ENCODE measurements at places on chromosomes 11 and 22.

DNA sequence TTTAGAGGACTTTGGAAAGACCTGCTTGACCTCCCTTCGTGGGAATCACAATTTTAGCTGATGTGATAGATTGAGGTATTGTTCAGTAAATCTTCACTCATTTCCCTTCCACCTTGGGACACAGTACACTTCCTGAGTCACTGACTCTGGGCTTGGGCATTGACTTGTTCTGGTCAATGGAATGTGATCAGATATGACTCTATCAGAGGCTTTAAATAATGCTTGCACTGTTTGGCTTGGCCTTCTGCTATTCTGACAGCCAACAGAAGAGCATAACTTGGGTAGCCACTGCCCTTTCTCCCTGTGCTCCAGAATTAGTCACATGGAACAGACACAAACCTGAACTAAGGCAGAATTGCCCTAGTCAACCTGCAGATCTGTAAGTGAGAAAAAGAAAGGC lies 12.5 kb downstream of the PRR5L start:
- no peak for DNase-seq

DNA sequence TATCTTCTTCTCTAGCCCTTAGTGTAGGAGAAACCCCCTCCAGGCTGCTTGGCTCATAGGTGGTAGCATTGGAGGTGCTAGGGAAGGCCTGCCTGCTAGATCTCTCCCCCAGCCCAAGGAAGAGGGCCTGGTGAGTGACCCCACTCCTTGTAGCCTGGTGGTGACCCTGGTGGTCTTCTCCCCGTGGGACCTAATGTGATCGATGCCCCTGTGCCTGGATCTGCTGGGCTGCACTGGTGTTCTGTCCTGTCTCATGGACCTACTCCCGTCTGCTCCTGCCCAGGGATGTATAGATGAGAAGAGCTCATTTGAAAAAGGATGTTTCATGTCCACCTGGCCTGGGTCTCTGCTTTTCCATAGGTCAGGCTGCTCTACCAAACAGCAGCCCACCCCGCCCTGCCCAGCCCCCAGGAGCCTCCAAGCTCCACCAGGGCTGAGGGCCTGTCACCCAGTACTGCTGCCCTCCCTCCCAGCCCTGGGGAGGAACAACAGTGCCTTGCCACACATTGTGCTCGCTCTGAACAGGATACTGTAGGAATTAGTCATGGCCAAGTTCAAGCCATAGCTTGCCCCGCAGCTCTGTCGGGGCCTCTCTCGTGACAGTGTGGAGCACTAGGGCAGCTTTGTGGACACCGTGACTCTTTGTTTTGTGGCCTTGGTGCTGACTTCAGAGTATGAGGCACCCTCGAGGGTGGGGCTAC lies 19.7 kb downstream of the SLC37A2 start:
- DNase-seq, result no peak

- no peak for DNase-seq
Observed at GRCh38 chr11:31795706-31796498, 15.2 kb downstream of the PAX6 start.

GRCh38 chr22:46012881-46013281 lies 35.9 kb upstream of the WNT7B start:
- no peak for DNase-seq

Data from activated CD4-positive, alpha-beta T cell treated with anti-CD3 and anti-CD28 coated beads for 4 hours (primary cell).